Esophagus squamous epithelium (tissue), 5 donors: ENCODE measurements at places on chromosomes 2 and 18.

GRCh38 chr2:106158871-106159270 lies 35.2 kb downstream of the UXS1 start:
- DNase-seq: no peak

GRCh38 chr2:216490061-216490460 lies 8.6 kb upstream of the RPL37A start:
- no peak for DNase-seq

GRCh38 chr2:45741161-45741850 lies 89.8 kb downstream of the PRKCE start:
- DNase-seq: no peak

- no peak for DNase-seq
Observed at GRCh38 chr2:73830871-73831401, 2.2 kb downstream of the STAMBP start.

GRCh38 chr18:60754413-60755009 lies 381.9 kb upstream of the MC4R start:
- no peak for DNase-seq

GRCh38 chr2:238449241-238449640 lies 22.5 kb downstream of the ASB1 start:
- no peak for DNase-seq

DNA sequence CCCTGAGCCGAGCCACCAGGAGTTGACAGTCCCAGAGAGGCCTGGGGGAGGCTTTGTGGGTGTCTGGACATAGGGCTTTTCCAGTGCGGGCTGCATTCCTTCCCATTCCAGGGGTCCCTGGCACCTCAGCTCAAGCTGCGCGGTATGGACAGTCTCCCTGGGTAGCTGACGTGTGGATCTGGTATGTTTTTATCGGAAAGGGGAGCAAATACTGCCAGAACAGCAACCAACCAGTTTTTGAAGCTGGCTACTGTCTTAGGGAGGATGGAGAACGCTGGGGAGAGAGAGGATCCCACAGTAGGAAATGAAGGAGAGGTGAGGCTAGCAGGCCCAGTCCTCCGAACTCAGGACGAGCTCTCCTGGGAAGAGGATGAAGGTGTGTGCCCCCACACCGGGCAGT lies 103.8 kb upstream of the APCDD1 start:
- DNase-seq: no peak

- no peak for DNase-seq
Observed at GRCh38 chr2:204727368-204727767, 182.1 kb downstream of the PARD3B start.

GRCh38 chr18:50695431-50696176 lies 124.2 kb downstream of the MRO start:
- no peak for DNase-seq

- DNase-seq: no peak
Observed at GRCh38 chr2:36988008-36988407, 21.7 kb upstream of the STRN start.

DNA sequence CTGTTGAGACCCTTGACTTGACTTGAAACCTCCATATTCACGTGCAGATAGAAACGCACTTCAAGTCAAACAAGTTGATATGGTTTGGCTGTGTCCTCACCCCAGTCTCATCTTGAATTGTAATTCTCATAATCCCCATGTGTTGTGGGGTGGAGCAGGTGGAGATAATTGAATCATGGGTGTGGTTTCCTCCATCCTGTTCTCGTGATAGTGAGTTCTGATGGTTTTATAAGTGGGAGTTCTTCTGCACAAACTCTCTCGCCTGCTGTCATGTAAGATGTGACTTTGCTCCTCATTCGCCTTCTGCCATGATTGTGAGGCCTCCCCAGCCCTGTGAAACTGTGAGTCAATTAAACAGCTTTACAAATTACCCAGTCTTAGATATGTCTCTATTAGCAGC lies 21.4 kb downstream of the SLC3A1 start:
- DNase-seq: no peak

GRCh38 chr2:66534461-66534860 lies 99.5 kb downstream of the MEIS1 start:
- no peak for DNase-seq

DNA sequence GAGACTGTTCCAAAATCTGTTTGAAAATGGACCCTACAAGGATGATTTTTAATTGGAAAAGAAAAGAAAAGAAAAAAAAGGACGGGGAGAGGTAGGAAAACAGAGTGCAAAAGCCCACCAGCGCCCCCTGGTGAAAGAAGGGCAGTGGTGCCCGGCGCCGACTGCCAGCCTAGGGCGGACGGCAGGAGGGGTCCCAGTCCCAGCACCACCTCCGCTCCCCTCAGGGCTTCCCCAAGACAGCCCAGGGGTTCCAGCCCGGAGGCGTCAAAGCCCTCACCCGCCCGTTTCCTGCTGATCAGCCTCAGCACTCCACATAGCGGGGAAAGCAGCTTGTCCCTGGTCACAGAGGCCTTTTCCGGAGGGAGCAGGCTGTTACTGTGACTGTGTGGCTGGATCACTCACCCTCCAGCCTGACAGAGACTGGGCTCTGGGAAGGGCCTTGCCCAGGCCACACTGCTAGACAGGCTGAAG lies 213.9 kb downstream of the TFCP2L1 start:
- no peak for DNase-seq

DNA sequence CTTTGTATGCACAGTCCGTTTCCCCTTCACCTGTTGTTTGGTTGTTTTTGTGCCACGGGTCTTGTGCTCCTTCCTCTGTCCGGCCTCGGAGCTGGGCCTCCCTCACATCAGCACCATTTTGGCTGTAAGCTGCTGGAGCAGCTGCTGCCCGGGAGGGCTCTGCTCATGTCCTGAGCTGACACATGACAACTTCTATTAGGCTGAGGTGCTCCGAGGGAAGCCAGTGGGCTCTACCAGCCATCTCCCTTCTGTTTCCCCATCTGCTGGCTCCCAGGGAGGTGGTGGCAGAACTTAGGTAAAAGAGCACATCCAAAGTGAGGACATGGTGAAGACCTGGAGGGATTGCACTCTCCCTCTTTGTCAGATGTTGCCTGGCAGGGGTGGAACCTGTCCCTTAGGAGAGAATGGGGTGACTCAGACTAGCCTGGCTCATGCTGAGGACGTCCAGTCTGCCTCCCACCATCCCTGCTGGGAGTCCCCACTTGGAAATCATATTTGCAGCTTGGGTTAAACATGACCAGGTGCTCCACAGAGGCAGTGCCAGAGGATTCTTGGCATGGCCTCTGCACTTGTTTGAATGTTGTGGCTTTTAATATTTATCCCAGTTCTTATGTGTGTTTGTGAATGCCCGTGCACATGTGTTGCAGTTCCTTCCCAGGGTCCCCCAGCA lies 49.8 kb upstream of the TNP1 start:
- DNase-seq: no peak

DNA sequence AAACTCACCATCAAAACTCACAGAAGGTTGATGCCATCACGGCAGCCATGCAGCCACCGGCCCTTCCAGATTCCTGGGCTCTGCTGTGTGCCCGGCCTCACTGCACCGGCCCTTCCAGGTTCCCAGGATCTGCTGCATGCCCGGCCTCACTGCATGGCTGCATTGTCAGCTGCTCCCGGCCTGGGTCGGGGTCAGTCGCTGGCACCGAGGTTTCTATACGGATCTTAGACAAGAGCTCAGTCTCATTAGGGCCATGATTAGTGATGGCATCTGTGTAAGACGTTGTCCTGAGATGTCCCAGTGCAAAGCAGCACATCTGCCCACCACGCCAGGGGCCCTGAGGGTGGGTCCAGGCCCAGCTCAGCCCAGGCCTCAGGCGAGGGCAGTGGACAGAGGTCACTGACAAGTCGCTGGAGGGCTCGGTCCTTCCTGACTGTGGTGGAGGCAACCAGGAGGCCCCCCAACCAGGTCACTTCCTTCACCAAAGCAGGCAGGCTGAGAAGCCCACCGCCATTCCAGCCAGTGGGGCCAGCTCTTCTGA lies 29.4 kb downstream of the TMEM18 start:
- no peak for DNase-seq

DNA sequence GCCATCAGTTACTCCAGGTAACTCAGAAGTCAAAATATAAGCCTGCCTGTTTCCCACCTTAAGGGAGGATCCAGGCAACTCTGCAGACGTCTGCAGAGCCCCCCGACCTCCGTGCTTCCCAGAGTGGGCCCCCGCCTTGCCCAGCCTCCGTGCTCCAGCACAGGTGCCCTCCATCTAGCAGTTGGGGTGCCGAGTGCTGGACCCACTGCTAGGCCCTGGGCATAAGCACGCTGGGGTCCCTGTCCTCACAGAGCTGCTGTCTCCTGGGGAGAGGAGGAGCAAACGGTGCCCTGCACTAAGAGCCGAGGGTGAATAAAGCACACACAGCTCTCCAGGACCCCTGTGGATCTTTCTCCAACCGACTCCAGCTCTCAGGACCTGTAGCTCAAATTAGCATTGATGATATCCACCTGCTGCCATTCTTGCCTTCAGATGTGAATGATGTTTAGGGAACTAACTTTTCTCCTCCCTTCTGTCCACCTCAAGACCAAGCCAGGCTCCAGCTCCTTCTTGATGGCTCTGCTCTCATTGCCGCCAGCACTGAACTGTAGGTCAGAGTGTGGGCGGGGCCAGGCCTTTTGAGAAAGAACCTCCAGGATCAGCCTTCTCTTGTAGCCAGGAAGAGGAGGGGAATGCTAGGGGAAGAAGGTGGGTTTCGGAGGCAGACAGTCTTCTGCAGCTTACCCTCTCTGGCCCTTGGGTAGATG lies 121.2 kb downstream of the SMAD7 start:
- DNase-seq: no peak

- no peak for DNase-seq
Observed at GRCh38 chr2:118847762-118848172, 319 bp upstream of the EN1 start.

GRCh38 chr2:152443771-152444170 lies 108.8 kb downstream of the FMNL2 start:
- no peak for DNase-seq

- no peak for DNase-seq
Observed at GRCh38 chr18:75548353-75548905, 120.9 kb upstream of the SMIM21 start.

DNA sequence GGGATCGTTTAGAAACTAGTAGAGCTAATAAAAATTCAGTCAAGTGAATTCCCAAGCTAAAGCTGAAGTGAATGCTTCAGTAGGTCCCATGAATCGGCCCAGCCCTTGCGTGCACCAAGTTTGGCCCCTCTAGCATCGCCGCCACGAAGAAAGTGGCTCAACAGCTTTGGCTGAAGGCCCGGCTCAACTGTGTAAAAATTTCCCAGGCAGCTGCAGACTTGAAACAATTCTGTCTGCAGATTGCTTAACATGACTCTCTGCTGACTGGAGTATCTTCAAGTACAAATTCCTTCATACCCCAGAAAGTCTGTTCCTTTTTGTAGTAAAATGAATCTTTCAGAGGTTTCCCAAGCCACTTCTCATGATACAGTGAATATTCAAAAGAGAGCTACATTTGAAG lies 32.7 kb downstream of the ALMS1 start:
- no peak for DNase-seq

DNA sequence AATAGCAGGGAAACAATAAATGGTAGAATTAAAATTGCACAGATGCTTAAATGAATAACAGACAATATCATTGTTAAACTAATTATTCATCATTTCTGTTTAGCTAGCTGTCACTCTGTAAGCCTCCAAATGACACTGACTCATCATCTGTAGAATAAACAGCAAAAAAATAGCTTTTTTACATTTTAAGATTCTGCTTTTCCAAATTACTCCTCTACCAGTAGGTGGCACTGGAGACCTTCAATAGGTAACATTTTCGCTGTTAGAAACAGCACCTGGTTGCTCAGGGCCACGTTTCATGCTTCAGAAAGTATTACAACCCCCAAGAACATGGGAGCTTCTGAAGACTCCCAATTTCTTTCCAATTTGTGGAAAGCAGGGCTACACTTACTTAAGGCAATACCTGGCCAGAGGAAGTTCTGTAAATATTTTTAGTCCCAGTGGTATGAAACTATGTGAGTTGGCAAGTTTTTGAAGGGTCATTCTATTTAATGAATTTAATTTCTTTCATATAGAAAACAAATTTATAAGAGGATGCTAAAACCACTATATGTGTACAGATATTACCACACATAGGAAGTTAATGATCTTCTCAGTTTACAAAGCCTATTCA lies 45.4 kb downstream of the TTN start:
- no peak for DNase-seq

- no peak for DNase-seq
Observed at GRCh38 chr2:57207191-57207590, 839.4 kb upstream of the VRK2 start.
